Right ventricle myocardium inferior (tissue), 1 donor: ENCODE measurements at places on chromosomes 12 and 14. TPM values are rescaled to one million over a fixed set of nuclear protein-coding genes. Genes with fewer than 3 reads are reported as not detected.

The DEPDC4 gene
- total RNA-seq = 0.81 TPM

The NANOG gene
- not detected for total RNA-seq

The AQP2 gene
- total RNA-seq = not detected

The PRH2 gene
- total RNA-seq = not detected

The VWF gene
- 244 TPM for total RNA-seq
